Activated B cell treated with CpG ODN at 0.5 μM for 24 hours (primary cell): ENCODE measurements at places on chromosomes 6 and 20. TPM values are rescaled to one million over a fixed set of nuclear protein-coding genes. Genes with fewer than 3 reads are reported as not detected.

DNA sequence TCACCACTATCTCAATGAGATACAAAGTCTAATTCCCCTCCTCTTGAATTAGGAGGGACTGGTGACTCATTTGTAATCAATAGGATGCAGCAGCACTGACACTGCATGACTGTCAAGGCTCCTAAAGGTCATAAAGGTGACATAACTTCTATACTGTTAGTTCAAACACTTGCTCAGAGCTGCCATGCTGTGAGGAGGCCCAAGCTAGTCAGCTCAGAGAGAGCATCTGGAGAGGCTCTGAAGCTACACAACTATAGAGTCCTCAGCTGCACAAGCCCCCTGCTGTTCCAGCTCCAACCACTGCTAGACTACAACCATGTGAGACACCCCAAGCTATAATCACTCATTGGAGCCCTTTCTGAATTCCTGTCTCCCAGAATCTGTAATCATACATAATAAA, 17.0 kb upstream of the HEY2 start:
- no peak for DNase-seq

The AVP gene
- total RNA-seq, result not detected in 2 replicates

- DNase-seq, result no peak
Observed at GRCh38 chr20:53751620-53752318, 158.1 kb upstream of the ZNF217 start.

DNA sequence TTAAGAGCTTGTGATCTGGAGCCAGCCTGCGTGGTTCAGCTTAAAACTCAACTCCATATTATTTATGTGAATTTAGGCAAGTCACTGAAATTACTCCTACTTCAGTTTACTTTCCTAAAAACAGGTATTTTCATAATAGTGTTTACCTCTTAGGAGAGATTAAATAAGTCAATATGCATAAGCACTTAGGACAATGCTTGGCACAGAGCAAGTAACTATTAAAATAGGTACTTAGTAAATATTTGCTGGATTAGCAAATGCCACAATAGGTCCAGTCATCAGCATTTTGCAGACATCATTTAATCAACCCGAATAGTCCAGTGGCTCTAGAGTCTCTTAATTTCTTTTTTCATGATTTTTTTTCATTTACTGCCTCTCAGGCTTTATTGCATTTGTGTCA, 78.6 kb upstream of the PTPRK start:
- no peak for DNase-seq

GRCh38 chr6:82083646-82084045, 163.9 kb downstream of the IBTK start:
- DNase-seq, result no peak

DNA sequence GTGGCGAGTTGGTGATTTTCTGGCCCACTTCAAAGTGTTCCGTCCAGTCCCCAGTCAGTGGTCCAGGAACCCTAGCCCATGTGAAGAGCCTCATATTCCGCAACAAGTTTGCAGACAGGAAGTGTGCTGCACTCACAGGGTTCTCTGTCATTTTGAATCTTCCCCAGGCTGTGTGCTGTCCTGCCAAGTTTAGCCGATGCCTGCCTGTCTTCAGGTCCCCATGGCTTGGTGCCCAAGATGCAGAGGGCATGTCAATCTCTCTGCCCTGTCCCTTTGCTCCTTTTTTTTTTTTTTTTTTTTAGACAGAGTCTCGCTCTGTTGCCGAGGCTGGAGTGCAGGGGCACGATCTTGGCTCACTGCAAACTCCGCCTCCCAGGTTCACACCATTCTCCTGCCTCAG, 69.9 kb upstream of the ATXN1 start:
- DNase-seq, result no peak

DNA sequence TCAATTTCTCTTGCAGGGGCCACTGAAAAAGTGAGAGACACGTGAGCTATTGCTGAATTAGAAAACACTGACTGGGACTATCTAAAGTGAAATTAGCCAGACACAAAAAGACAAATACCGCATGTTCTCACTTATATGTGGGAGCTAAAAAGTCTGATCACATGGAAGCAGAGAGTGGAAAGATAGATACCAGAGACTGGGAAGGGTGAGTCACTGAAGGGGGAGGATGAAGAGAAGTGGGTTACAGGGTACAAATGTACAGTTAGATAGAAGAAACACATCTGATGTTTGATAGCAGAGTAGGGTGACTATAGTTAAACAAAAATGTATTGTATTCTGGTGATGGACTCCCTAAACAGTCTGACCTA, 13.4 kb downstream of the CST3 start:
- no peak for DNase-seq

DNA sequence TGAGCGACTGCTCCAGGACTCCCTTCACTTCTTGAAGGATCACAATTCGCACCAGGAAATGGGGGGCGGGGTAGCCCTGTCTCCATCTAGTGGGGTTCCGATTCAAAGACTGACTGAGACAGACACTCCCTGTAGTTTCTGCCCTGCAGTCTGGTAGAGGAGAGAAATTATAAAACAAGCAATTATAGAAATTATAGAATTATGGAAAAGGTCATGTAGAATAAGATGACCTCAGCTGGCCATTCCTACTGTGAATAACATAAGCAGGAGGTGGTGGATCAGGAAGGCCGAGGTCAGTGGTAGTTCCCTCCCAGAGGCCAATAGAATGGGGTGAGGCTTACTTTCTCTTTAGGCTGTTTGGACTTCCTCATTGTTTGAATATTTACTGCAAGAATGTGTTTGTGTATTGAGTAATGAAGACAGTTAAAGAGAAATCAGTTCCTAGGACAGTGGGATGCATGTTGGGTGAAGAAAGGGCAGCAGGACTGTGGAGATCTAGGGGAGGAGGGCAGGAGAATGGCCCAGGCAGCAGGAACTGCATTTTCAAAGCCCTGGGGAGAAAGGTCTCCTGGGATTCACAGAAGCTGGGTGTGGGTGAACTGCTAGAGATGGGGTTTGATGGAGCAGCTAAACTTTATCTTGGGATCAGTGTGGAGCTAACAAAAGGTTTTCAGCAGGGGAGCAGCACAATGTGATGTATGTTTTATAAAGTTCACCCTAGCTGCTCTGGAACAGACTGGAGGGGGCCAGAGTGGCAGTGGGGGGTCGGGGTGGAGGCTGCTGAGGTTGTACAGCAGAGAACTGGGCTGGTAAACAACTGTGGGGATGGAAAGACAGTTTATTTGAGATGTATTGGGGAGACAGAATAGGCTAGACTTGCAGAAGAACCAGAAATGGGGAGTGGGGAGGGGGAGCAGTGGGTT, 2.1 kb downstream of the ZNF341 start:
- peak; percentile 24 for DNase-seq

The PSMB9 gene
- 198 and 223 TPM in 2 replicates for total RNA-seq
